CD4-positive, alpha-beta T cell treated with Interleukin-6 at 100 ng/mL for 8 hours (primary cell): ENCODE measurements at places on chromosomes 12 and 14.

- DNase-seq: no peak
These were observed 66.5 kb downstream of the TRAFD1 start for GRCh38 chr12:112191840-112192321.

DNA sequence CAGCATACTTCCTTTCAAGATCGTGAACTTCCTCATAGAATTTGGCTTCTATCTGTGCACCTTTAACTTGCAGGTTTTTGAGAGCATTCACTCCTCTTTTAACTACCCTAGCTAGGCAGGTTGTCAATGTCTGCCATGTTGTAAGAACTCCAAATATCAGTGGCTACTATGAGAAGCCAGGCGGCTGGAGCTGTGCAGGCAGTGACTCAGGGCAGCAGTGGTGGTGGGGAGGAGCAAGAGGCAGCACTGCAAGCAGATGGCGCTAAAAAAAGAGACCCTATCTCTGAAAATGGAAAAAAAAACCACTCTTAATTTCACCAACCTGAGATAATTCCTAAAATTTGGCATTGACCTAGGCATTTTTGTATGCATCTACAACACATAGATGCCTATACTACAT lies 28.5 kb downstream of the YARS2 start:
- no peak for DNase-seq

DNA sequence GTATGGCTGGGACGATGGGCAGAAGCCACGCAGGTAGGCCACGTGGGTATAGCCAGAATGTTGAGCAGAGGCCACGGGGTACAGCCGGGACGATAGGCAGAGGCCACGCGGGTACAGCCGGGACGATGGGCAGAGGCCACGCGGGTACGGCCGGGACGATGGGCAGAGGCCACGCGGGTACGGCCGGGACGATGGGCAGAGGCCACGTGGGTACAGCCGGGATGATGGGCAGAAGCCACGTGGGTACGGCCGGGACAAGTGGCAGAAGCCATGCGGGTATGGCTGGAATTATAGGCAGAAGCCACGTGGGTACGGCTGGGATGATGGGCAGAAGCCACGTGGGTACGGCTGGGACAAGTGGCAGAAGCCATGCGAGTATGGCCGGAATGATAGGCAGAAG lies 195.0 kb downstream of the TTC7B start:
- no peak for DNase-seq

- no peak for DNase-seq
These were observed 115.2 kb upstream of the RAP1B start for GRCh38 chr12:68495336-68496070.

DNA sequence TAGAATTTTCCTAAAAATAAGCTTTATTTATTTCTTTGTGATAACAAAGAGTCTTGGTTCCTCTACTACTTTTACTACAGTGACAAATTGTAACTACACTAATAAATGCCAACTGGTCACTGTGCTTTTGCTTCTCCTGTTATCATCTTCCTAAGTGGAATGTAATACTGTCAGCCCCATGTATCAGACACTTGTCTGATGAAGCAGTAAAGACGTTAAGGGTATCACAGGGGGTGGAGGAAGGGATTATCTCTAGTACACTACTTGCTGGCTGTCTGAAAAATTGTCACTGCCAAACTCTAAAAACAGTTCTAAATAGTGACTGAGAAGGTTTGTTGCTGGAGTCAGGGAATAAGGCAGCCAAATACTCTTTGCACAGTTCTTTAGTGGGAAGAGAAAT lies 11.3 kb downstream of the ASB8 start:
- DNase-seq: no peak

- DNase-seq: no peak
These were observed 353.7 kb upstream of the DIO2 start for GRCh38 chr14:80565001-80565400.

GRCh38 chr12:49730568-49731101 lies 10.7 kb upstream of the TMBIM6 start:
- no peak for DNase-seq

- DNase-seq: no peak
These were observed 23.8 kb downstream of the EEA1 start for GRCh38 chr12:92905258-92905810.

DNA sequence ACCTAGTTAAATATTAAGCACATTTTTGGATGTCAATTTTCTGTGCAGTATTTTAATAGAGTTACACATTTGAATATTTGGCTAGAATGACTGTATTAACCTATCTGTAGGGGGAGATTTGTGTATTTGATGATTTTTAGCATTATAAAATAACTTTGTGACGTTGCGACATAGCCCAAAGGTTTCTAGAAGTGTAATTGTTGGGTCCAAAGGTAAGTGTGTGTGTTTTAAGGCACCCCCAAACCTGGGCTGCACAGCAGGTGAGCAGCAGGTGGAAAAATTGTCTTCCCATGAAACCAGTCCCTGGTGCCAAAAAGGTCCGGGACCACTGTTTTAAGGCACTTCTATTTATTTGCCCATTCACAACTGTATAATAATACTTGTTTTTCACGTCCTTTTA lies 3.3 kb downstream of the CCT2 start:
- DNase-seq: no peak

GRCh38 chr12:87988534-87988933 lies 40.7 kb downstream of the C12orf50 start:
- DNase-seq: no peak
